ENCODE measurements at places on chromosomes 7 and 10.
A peak's percentile ranks its signal among the peaks of the same experiment; 100 is the strongest.

DNA sequence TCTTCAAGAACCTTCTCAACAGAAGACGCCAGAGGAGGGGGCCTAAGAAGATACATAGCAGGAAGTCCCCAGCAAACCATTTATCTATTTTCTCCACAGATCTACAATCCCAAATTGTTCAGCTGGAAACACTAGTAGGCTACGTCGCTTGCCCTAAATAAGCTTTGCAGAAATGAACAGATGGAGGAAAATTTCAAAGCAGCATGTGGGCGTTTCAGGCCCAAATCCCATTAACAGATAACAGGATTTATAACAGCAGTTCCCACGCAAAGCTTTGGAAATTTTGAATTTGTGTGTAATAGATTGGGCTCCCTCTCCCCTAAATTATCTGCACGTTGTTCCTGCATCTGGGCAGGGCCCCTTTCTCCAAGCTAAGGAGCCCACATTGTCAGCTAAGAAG is 60.6 kb upstream of the FRMD4A start:
- no peak for DNase-seq

GRCh38 chr10:11612021-11613001 is 861 bp upstream of the USP6NL start:
- no peak for DNase-seq

- DNase-seq, result no peak
Observed at GRCh38 chr10:33721509-33721908, 387.0 kb upstream of the NRP1 start.

DNA sequence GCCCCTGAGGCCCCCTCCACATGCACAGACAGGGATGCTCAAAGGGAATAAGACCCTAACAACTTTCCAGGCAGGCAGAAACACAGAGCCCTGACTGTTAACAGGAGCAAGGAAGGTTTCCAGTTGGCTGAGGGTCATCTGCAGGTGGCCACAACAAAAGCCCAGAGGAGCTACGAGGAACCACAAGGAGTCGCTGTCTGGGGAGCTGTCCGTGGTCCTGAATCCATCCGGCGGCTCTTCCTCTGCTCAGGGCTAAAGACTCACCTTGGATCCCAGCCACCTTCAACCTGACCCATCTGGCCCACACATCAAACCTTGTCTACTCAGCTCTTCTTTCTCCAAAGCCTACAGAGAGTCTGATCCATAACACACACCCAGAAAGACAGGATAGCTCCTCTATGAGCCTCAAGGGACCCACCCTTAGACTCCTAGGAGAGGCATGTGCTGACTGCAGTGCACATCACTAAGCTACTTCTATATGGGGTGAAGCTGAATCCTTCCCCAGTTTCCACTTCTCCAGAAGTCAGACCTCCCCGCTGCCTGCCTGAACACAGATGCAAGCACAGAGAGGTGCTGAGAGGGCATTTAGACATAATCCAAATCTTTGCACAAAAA is 104.0 kb downstream of the SLIT1 start:
- peak; percentile 30 for DNase-seq

DNA sequence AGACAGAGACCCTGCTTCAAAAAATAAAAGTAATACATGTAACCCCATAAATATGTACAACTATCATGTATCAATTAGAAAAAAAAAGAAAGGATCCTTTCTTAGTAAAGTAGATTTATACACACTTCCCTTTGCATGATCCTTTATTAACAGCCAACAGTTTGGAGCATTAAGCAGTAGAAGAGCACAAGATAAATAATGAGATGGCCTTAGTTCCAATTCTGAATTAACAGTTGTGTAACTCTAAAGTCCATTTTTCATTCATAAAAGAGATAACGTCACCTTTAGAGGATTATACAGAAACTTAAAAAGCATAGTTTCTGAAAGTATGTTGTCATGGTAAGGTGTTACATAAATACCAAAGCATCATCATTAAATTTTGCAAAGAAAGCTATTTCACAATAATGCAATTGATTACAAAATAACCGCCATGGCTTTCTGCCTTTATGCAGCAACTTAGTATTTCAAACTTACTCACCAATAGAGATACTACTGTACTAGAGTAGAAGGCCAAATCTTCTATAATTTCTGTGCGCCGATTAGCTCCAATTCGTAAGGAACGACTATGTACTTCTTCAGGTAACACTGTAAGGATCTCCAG is 40.3 kb downstream of the TNPO3 start:
- no peak for DNase-seq

DNA sequence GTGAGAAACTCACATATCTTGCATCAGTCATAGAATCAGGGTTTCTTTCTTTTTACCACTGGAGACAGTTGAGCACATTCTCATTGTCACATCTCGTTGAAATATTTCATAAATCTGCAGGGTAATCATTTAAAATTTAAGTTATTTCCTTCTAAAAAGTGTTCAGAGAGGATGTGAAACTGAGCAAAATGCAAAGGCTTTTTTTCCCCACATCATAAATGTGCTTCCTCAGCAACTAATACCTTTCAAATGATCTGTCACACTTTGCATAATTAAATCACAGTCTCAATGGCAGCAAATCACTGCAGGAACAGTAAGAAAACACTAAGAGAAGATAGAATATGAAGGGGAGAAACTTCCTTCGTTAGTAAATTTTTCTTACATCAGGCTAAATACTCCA is 187.5 kb downstream of the EVX1 start:
- no peak for DNase-seq

- DNase-seq, result no peak
Observed at GRCh38 chr10:14039968-14040668, 290.6 kb downstream of the FRMD4A start.

DNA sequence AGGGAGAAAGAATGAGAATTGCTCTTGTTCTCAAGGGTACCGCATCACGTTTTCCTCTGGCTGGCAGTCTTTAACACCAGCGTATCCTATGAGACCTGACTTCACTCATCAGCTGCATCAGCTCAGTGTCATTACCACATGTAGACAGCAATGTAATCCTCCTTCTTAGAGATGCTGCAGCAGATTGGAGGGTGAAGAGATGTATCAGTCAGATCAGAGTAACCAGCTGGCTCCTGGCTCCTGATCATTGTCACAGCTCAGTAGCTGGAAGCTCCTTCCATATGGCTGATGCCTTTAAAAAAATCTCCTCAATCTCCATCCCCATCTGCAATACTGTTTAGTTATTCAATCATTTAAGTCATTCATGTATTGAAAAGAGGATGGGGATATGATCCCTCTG is 39.7 kb upstream of the EPHB6 start:
- DNase-seq, result no peak

DNA sequence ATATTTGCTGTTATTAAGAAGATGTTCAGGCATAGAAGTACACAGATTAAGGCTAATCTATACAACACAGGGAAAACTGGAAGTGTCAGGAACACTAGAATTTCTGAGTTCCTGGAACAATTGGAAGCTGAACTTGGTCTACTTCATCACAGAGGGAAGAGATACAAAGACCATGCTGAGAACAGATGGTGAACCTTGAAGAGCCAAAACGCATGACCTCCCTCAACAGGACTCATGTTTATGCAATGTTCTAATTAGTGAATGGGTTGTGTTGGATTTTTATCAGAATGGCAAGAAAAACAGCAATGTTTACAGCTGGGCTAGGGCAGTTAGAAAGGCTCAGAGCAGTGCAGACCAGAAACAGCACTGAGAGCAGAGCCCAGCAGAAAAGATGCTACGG is 94.9 kb downstream of the SFMBT2 start:
- DNase-seq, result no peak

DNA sequence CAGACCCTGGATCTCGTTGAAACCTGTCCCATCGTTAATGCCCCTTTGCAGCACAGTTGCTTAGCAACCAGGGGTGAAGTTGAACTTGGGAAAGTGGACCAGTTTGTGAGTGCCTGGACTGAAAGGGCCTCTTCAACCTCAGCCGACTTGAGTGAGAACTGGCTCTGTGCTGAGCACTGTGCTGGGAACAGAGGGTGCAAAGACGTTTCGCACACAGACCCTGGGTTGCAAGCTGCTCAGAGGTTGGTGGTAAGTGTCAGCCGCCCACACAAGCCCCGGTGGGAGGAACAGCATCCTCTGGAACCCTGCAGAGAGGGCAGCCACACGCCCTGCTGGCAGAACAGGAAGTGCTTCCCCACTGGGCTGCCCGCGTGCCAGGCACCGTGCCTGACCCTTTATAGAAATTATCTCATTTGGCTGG is 89.2 kb downstream of the CARD11 start:
- peak; percentile 42 for DNase-seq

Measured in stimulated activated CD8-positive, alpha-beta memory T cell treated with anti-CD3 and anti-CD28 coated beads, Interleukin-4, amount 100 ng/mL, for 24 hours (primary cell).